Stimulated activated CD8-positive, alpha-beta memory T cell treated with anti-CD3 and anti-CD28 coated beads, Interleukin-15, amount 100 ng/mL, for 4 hours (primary cell): ENCODE measurements at places on chromosomes 2 and 18.

DNA sequence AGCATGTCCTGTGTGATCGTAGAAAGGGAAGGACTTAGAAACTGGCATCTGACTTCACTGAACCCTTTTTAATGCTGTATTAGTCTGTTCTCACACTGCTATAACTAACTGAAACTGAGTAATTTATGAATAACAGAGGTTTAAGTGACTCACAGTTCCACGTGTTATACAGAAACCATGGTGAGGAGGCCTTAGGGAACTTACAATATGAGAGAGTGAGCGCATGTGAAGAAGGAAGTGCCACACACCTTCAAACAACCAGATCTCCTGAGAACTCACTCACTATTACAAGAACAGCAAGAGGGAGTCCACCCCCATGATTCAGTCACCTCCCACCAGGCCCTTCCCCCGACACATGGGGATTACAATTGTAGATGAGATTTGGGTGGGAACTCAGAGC is 811.3 kb downstream of the CPS1 start:
- DNase-seq = no peak

- no peak for DNase-seq
Measured at GRCh38 chr18:51255693-51256092, 58.2 kb upstream of the MEX3C start.

DNA sequence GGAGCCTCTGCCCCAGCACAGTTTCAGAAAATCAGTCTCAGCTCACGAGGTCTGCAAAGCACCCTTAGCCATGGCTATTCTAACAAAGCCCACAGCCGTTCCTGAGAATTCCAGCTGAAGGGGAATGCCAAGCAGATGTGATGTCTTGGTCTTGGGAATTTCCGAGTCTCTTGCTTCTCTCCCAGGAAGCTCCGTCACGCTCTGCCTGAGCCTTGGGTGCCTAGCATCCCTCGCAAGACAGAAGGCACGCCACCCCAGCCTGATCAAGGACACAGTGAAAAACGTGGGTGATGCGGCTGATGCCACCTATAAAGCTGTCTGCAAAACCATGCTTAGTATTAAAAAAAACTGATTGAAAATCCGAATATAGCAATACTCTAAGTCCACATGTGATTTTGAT is 254.6 kb downstream of the SH3BP4 start:
- no peak for DNase-seq

GRCh38 chr2:109406301-109406700 is 207.5 kb downstream of the SEPTIN10 start:
- no peak for DNase-seq

GRCh38 chr18:5309888-5310470 is 14.5 kb upstream of the ZBTB14 start:
- DNase-seq = no peak
